Neural crest cell (in vitro differentiated cells): ENCODE measurements at places on chromosomes 4 and X. TPM values are rescaled to one million over a fixed set of nuclear protein-coding genes. Genes with fewer than 3 reads are reported as not detected.

The LYAR gene
- total RNA-seq: 24.7 and 27.3 TPM in 2 replicates

The SCRG1 gene
- 4.8 and 5.1 TPM in 2 replicates for total RNA-seq

The SMPX gene
- total RNA-seq: 0.51 TPM in 1 of 2 replicates, not detected in the other

DNA sequence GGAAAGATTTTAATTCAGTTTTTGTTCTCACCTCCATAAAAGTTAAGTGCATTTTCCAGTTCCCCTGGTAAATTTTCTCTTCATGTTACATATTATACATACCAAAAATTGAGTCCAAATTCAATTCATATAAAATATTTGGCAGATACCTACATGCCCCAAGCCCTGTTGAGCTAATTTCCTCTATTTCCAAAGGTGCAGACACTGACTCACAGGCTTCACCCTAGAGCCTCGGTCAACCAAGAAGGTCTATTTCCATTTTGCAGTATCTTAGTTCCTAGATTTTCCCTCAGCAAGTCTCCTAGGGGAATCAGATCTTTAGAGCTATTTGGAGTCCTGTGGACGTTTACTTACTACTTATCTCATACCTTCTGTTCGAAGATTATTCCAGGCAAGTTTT, 174.4 kb downstream of the TSPAN5 start:
- H3K4me1 ChIP-seq: peaks cover 7% of the 10 kb centered on the region
- H3K4me3 ChIP-seq: no peak overlapping the region
- DNase-seq: no peak

DNA sequence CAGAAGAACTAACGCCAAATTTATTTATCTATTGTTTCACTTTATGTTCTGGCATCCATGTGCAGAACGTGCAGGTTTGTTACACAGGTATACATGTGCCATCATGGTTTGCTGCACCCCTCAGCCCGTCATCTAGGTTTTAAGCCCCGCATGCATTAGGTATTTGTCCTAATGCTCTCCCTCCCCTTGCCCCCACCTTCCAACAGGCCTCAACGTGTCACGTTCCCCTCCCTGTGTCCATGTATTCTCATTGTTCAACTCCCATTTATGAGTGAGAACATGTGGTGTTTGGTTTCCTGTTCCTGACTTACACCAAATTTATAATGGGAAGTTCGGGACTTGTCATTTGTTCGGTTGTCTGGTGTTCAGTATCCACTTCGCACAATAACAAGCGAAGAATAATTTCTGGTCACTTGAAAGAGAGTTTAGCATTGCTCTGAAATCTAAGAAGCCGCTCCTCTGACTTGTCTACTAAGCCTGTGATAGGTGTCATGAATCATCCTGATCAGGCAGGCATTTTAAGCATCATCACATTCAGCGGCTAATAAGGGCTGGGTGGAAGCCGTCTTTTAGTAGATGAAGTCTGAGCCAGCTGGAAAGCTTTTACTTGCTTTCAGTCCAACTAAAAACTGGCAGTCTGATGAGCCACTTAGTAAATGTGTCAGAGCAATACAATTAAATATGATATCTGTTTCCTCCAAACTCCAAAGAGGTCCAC, 1065.7 kb upstream of the PABPC4L start:
- no peak overlapping the region for H3K27ac ChIP-seq
- DNase-seq: no peak
- H3K36me3 ChIP-seq: no peaks in the 10 kb centered on the region
- H3K4me1 ChIP-seq: no peaks in the 10 kb centered on the region
- no peak overlapping the region for H3K4me3 ChIP-seq
- no peaks in the 10 kb centered on the region for H3K27me3 ChIP-seq

GRCh38 chr4:44256414-44256813, 192.2 kb downstream of the KCTD8 start:
- H3K4me1 ChIP-seq: no peaks in the 10 kb centered on the region
- no peaks in the 10 kb centered on the region for H3K27me3 ChIP-seq
- H3K36me3 ChIP-seq: no peaks in the 10 kb centered on the region

GRCh38 chrX:99495453-99495852, 914.6 kb downstream of the PCDH19 start:
- no peaks in the 10 kb centered on the region for H3K27me3 ChIP-seq
- H3K36me3 ChIP-seq: peaks cover 7% of the 10 kb centered on the region
- no peak overlapping the region for H3K27ac ChIP-seq
- no peaks in the 10 kb centered on the region for H3K4me1 ChIP-seq

GRCh38 chr4:111066001-111066400, 443.1 kb upstream of the PITX2 start:
- DNase-seq: no peak
- H3K4me3 ChIP-seq: no peak overlapping the region
- no peaks in the 10 kb centered on the region for H3K4me1 ChIP-seq
- H3K36me3 ChIP-seq: no peaks in the 10 kb centered on the region
- H3K27me3 ChIP-seq: no peaks in the 10 kb centered on the region

- peaks cover 30% of the 10 kb centered on the region for H3K27me3 ChIP-seq
- H3K4me3 ChIP-seq: no peak overlapping the region
- H3K36me3 ChIP-seq: no peaks in the 10 kb centered on the region
- H3K27ac ChIP-seq: no peak overlapping the region
- DNase-seq: no peak
- no peaks in the 10 kb centered on the region for H3K4me1 ChIP-seq
These were observed 78.4 kb downstream of the DRD5 start for GRCh38 chr4:9859810-9860209.
